ENCODE measurements at places on chromosomes 6 and 20.

GRCh38 chr6:63882208-63882607 lies 246.6 kb downstream of the PHF3 start:
- DNase-seq = peak; percentile 27

GRCh38 chr6:33945931-33946330 lies 142.1 kb upstream of the MLN start:
- no peak for DNase-seq

- peak; percentile 68 for DNase-seq
These were observed 26.2 kb downstream of the VSTM2L start for GRCh38 chr20:37928996-37929682.

- DNase-seq = no peak
These were observed 50.9 kb downstream of the DEK start for GRCh38 chr6:18213439-18213838.

- DNase-seq = no peak
These were observed 55.9 kb downstream of the PPP1R3G start for GRCh38 chr6:5141046-5141445.

- no peak for DNase-seq
These were observed 31.1 kb downstream of the BTBD3 start for GRCh38 chr20:11948806-11949205.

GRCh38 chr20:16922834-16923233 lies 174.7 kb downstream of the OTOR start:
- no peak for DNase-seq

DNA sequence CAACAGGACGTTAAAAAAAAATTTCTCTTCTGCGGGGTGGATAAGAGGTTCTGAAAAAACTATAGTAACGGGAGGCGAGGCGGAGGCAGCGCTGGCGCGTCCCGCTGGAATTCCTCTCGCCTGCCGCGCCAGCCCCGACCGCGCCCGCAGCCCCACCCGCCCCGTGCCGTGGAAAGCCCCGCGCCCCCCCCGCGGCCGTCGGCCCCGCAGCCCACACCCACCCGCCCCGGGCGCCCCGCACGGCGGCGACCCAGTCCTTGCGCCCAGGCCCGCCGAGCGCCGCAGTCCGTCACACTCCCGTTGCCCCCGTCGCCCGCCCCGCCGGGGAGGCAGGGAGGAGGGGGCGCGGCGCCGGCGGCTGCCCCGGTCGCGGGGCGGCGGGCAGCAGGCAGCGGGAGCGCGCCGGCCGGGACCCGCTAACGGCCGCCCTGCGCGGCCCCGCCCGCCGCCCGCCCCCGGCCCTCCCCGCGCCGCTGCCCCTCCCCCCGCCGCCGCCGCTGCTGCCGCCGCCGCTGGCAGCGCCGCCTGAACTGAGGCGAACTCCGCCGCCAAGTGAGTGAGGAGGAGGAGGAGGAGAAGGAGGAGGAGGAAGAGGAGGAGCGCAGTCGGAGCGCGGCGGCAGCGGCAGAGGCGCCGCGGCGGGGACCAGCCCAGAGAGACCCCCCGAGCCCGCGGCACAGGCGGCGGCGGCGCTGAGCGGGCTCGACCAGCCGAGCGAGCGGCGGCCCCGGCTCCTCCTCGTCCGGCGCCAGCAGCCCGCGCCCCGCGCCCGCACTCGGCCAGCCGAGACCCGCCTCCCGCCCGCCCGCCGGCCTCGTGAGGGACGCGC lies at the start of gene QKI:
Gene QKI, plus strand, starts transcription at position 602 of the 829 bp plus-strand sequence. CDS start 476 bp downstream, outside the sequence.
- peak; percentile 81 for DNase-seq

- no peak for DNase-seq
These were observed 15.1 kb upstream of the GOPC start for GRCh38 chr6:117617210-117618035.

- no peak for DNase-seq
These were observed 69.4 kb downstream of the LAMA4 start for GRCh38 chr6:112184951-112185350.

Data from NCI-H82 (cell line).